ENCODE measurements at places on chromosomes 1 and 21.

DNA sequence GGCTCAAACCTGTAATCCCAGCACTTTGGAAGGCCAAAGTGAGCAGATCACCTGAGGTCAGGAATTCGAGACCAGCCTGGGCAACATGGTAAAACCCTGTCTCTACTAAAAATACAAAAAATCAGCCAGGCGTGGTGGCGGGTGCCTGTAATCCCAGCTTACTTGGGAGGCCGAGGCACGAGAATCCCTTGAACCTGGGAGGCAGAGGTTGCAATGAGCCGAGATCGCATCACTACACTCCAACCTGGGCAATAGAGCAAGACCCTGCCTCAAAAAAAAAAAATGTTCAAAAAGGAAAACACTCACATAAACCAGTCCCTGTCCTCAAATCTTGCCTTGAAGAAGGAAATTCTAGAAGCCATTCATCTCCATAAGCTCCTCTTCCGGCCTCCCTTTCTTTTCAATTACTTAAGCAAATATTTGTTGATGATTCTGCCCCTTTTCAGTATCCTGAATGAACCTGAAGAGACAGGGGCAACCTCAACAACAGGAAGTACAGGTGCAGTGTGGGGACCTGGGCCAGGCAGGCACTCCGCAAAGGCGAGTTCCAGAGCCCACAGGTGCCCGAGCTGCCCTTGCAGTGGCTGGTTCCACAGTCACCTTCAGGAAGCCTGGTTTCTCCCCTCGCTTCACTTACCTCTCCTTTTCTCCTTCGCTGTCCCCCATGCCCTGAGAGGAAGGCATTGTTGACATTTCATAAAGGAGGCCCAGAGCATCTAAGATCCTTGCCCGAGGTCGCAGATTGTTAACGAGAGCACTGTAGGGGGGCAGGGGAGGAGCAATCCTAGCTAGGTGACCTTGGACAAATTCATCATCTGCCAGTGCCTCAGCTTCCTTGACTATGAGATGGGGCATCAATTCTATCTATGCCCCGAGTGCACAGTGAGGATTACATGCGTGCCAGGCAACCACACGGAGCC lies 8.9 kb upstream of the LEFTY1 start:
- DNase-seq, result no peak

- DNase-seq, result no peak
Measured at GRCh38 chr1:224211206-224211962, 28.3 kb downstream of the DEGS1 start.

- DNase-seq, result no peak
Measured at GRCh38 chr1:107247679-107248078, 106.8 kb downstream of the NTNG1 start.

DNA sequence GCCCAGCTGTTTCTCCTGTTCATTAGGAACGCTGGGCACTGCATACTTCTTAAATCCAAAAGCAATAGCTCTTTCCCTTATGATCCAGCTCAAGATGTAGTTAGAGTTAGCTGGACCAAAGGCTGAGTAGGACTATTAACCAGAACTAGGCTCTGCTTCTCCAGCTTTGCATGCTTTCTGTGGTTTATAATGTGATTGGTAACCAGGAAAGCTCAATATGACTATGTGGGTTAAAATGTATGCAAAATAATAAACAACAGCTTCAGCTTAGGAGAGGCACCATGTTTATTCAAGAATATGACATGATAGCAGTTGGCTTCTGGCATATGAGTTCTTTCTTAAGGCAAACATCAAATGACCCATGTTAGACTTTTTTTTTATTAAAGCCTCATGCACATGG lies 73.8 kb downstream of the LYPLAL1 start:
- DNase-seq, result no peak

DNA sequence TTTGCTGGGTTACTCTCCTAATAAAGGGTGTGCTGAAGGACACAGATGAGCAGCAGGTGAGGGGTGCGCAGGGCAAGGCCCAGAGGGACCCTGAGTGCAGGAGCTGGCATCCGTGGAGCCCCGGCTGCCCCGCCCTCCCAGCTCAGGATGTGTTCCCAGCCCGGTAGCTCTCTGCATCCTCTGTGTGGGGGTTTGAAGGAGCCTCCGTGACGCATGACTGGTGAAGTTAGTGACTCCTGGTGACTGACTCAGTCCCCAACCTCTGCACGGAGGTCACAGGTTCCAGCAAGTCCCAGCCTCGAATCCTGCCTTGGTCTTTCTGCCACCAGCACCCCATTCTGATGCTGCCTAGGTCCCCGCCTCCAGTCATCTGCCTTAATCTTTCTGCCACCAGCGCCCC lies 21.6 kb upstream of the TSPEAR start:
- DNase-seq, result no peak

GRCh38 chr21:37734846-37735245 lies 181.4 kb downstream of the KCNJ6 start:
- no peak for DNase-seq

DNA sequence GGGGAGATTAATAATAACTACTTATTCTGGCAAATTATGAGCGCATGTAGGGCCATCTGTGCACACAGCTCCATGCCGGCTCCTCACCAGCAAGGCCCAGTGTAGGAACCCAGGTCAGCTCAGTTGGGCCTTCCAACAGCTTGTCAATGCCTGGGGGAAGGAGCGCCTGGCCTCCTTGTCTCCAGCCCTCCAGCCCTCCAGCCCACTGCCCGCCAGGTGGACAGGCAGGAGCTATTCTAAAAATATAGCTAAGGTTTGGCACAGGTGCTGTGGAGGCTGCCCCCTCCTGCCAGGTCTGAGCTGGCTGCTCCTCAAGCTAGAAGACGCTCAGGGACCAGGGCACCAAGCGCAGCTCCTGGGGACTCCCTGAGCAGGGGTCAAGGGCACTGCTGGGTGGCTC lies 85.7 kb downstream of the GRIK3 start:
- no peak for DNase-seq

DNA sequence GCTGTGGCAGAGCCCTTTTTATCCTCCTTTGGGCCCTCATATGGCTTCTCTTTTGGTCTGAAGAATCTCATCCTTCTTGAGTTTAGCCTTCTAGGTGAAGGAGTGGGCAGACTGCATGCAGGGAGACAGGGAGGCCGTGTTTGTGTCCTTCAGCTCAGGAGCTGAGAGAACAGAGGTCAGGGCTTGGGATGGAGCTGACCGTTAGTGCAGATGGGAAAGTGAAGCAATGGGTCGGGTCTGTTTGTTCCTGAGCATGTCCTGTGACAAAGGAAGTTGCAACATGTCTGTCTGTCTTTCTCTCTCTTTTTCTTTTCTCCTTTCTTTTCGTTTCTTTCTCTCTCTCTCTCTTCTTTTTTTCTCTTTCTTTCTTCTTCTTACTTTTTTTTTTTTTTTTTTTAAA lies 14.9 kb downstream of the MAPKAPK2 start:
- DNase-seq, result no peak

- DNase-seq, result no peak
Measured at GRCh38 chr1:28744184-28744583, 7.4 kb downstream of the YTHDF2 start.

Data from activated T-cell treated with anti-CD3 and anti-CD28 coated beads for 1 hour (primary cell).